Metanephros (tissue), 2 donors: ENCODE measurements at places on chromosomes 6 and 20. TPM values are rescaled to one million over a fixed set of nuclear protein-coding genes. Genes with fewer than 3 reads are reported as not detected.

UNC5CL gene
- 14.6 TPM for total RNA-seq

CFAP61 gene
- 7.1 TPM for total RNA-seq

DYNLT1 gene
- 54.5 TPM for total RNA-seq

HRH3 gene
- 0.23 TPM for total RNA-seq

RSPH4A gene
- 1.9 TPM for total RNA-seq
